ENCODE measurements at places on chromosomes 13 and 19.

DNA sequence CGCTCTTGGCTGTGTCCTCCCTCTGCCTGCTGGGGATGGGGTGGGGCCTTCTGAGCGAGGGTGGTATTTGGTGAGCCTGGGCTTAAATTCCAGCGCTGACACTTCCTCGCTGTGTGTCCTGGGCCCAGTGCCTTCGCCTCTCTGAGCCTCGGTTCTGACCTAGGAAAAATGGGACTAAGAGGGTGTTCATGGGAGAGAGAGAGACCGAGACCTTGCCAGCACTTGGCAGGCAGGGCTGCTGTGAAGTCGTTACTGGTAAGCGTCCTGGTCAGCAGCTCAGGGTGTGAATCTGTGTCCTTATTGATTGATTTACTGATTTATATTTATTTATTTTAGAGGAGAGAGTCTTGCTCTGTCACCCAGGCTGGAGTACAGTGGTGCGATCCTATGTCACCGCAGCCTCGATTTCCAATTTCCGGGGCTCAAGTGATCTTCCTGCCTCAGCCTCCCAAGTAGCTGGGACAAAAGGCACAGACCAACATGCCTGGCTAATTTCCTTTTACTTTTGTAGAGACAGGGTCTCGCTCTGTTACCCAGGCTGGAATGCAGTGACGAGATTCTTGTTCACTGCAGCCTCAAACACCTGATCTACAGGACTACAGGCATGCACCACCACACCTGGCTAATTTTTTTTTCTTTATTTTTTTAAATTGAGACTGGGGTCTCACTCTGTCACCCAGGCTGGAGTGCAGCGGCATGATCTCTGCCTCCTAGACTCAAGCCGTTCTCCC lies 2.4 kb downstream of the PKN1 start:
- no peak for DNase-seq

DNA sequence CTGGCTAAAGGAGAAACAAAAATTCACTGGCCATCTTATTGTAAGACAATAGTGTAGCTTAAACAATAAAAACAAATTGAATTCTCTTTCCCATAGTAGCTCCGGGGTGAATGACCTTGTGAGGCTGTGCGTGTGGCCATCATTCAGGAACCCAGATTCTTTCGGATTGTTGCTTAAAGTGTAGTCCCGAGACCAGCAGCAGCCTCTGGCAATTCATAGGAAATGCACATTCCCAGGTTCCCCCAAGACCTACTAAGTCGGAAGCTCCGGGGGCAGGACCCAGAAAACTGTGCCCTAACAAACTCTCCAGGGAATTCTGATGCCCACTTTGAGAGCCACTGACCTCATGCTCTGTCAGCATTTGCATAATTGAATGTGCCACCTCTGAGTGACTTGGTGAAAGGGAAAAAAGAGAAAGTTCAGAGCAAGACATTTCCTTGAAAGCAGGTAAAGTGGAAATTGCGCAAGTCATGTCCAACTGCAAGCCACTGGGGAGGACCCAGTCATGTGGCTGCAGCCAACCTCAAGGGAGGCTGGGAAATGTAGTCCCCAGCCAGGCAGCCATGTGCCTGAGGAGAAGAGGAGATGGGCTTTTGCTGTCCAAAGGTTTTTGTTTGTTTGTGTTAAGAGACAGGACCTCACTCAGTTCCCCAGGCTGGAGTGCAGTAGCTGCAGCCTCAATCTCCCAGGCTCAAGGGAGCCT lies 50.7 kb upstream of the PNMA8B start:
- DNase-seq: no peak

DNA sequence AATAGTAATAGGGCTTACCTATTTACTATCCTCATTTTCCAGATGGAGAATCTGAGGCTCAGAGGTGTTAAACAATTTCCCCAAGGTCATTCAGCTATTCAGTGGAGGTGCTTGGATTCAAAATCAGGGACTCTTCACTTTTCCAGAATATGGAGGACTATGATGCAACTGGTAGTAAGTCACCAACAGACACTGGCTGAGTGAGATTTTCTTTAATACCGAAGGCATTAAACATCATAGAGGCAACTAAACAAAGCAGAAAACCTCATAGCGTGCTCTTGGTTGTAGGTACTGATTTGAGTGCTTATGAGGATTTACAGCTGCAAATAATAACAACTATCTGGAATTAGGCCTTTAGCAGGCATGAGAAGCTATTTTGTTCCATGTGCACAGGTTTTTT lies 134.4 kb downstream of the DLEU7 start:
- no peak for DNase-seq

DNA sequence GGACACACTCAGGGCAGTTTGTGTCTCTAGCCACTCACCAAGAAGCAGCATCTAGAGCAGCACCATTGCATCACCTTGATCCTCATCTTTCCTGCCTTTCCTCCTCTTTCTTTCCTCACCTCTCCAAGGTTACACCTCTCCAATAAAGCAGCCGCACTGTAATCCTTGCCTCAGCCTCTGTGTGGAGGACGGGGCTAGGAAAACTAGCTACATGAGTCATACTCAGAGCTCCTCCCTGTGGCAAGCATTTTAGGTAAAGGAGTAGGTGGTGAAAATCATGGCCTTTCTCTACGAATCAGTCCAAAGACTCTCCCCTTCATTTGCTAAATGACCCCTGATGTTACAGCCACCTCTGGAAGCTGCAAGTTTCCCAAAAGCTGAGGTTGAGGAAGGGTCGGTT lies 108.9 kb downstream of the DNAJC15 start:
- DNase-seq: no peak

DNA sequence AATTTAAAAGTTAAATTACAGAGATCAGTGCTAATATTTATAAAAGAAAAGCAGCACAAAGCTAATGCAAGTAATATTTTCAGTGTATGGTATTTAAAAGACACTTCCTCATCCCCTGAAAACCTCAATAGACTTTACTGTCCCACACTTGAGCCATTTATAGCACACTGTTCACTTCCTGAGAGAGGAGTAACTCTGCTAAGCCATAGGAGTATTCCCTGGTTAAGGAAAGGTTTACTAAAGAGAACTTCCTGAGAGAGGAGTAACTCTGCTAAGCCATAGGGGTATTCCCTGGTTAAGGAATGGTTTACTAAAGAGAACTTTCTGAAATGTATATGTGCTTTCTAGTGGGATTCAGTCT lies 159.4 kb downstream of the NHLRC3 start:
- no peak for DNase-seq

Data from activated CD4-positive, CD25-positive, alpha-beta regulatory T cell treated with anti-CD3 and anti-CD28 coated beads, Interleukin-2, amount 50 U/mL, for 72 hours (primary cell).